IMR-90 (cell line): ENCODE measurements at places on chromosomes 2 and 18. TPM values are rescaled to one million over a fixed set of nuclear protein-coding genes. Genes with fewer than 3 reads are reported as not detected.

Gene C2orf78
- not detected in 2 replicates for total RNA-seq

Gene FSHR
- total RNA-seq: not detected in 2 replicates

Gene RAB27B
- total RNA-seq: 1.3 and 1.7 TPM in 2 replicates

Gene SCYGR3
- not detected in 2 replicates for total RNA-seq

Gene PSMA8
- not detected in 2 replicates for total RNA-seq

Gene RBMS1
- 64.9 and 73.6 TPM in 2 replicates for total RNA-seq

Gene AKAIN1
- total RNA-seq: not detected in 2 replicates

Gene PLB1
- total RNA-seq: 0.90 and 1.4 TPM in 2 replicates

Gene SRD5A2
- total RNA-seq: not detected in 2 replicates

Gene IL36G
- not detected in 2 replicates for total RNA-seq

Gene CCDC68
- total RNA-seq: 0.54 and 1.4 TPM in 2 replicates

Gene DNAH6
- total RNA-seq: under 0.01 TPM in 2 replicates

Gene RMDN2
- 2.3 and 5.8 TPM in 2 replicates for total RNA-seq

Gene HTR2B
- 0.56 and 0.72 TPM in 2 replicates for total RNA-seq

Gene AMER3
- total RNA-seq: not detected in 2 replicates

Gene SOS1
- total RNA-seq: 8.2 and 13.6 TPM in 2 replicates

Gene LRATD1
- 0.18 and 0.28 TPM in 2 replicates for total RNA-seq

Gene ATP6V1B1
- 0.28 TPM in 1 of 2 replicates, not detected in the other for total RNA-seq

Gene C2orf69
- 4.7 and 11.1 TPM in 2 replicates for total RNA-seq

Gene TTC39C
- total RNA-seq: 20.8 and 22.8 TPM in 2 replicates

Gene SCYGR2
- not detected in 2 replicates for total RNA-seq

Gene ALPI
- total RNA-seq: not detected in 2 replicates

Gene NOL4
- total RNA-seq: not detected in 2 replicates

Gene MC4R
- 0.18 and 0.28 TPM in 2 replicates for total RNA-seq

Gene DDX1
- total RNA-seq: 74.9 and 108 TPM in 2 replicates

Gene NDUFV2
- total RNA-seq: 106 and 115 TPM in 2 replicates

Gene MZT2B
- 24.9 and 29.2 TPM in 2 replicates for total RNA-seq

Gene NAT8
- not detected in 2 replicates for total RNA-seq

Gene FBXO41
- total RNA-seq: 0.54 and 0.83 TPM in 2 replicates

Gene RFX8
- total RNA-seq: 1.9 and 2.9 TPM in 2 replicates

Gene ARHGAP25
- total RNA-seq: 0.28 and 0.36 TPM in 2 replicates

Gene TMEM247
- not detected in 2 replicates for total RNA-seq

Gene FECH
- total RNA-seq: 29.2 and 52.2 TPM in 2 replicates

Gene IGFBP5
- total RNA-seq: 392 and 433 TPM in 2 replicates
